Right ventricle myocardium superior (tissue), 1 donor: ENCODE measurements at places on chromosomes 2 and 18. TPM values are rescaled to one million over a fixed set of nuclear protein-coding genes. Genes with fewer than 3 reads are reported as not detected.

DNA sequence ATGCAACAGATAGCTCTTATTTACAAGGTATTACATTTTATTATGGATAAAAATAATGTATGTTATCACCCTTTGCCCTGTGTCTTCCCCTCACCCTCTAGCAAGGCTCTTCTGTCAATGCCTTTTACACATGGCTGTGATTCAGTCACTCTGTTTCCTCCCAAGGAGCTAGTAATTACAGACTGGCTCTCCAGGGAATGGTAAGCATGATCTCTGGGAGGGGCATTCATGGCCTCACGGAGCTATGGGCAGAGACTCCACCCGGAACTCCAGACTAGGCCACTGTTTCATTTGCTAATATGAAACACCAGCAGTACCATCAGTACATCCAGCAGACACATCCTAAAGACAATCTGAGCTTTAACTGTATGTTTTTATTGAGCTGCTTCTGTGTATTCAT is 410.9 kb upstream of the CYRIA start:
- no peak for DNase-seq

The RFX8 gene
- total RNA-seq: not detected

DNA sequence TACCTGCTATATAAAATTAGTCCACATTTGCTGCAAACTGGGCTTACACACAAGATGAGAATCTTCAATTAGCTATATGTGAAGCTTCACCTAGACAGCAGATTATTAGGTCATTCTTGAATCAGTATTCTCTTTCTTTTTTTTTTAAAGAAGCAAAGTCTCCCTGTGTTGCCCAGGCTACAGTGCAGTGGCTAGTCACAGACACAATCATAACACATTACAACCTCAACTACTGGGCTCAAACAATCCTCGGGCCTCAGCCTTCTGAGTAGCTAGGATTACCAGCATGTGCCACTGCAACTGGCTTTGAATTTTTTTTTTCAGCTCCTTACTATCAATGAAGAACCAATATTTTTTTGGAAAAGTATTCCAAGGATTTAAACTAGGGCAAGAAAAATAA is 30.5 kb downstream of the OLA1 start:
- DNase-seq: no peak

The BOLL gene
- total RNA-seq: not detected

DNA sequence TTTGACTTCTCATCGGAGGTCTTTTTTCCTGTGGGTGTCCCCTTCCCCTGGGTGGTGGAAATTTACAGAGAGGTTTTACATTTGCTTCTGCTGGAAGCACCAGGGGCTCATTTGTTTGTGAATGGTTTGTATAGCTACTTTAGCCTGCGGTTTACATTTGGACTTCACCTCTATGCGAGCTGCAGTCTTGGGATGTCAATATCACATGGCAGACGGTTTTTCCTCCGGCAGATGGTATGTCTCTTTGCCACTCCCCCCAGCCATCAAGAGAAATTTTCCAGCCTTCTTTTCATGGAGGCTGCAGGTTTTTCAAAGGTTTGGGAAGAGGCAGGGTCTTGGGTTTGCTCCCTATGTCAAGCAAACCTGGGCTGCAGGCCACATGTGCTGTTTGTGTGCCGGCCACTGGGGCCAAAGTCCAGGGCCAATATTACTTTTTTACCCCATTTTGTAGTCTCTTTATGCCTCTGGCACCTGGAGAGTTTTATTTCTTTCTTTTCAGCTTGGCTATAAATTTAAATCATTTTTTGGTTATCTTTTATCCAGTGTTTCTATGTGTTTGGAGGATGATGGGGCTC is 23.9 kb upstream of the BOD1L2 start:
- DNase-seq: no peak

The ERMN gene
- total RNA-seq: not detected

GRCh38 chr2:206031162-206031784 is 54.7 kb downstream of the INO80D start:
- DNase-seq: no peak

GRCh38 chr2:106020032-106020431 is 174.1 kb downstream of the UXS1 start:
- peak; percentile 43 for DNase-seq

The NETO1 gene
- not detected for total RNA-seq

The CCDC85A gene
- total RNA-seq: 4.3 TPM

DNA sequence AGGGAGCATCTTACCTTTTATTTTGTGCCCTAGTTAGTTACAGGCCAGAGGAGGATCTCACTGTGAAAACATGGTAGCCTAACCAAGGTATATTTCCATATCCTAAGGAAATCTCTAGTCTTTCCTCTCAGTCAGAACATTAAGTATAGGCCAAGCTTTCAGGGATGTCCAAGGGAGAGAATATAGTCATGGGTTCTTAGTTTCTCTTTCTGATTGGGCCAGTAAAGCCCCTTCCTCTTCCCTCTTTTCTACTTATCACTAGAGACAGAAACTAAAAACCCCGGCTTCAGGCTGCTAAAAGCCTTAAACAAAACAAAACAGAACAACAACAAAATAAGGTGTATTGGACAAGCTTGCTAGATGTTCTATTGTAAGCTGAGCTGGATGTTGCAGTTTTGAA is 44.3 kb upstream of the TNFRSF11A start:
- no peak for DNase-seq

The CXCR2 gene
- total RNA-seq: 0.89 TPM

DNA sequence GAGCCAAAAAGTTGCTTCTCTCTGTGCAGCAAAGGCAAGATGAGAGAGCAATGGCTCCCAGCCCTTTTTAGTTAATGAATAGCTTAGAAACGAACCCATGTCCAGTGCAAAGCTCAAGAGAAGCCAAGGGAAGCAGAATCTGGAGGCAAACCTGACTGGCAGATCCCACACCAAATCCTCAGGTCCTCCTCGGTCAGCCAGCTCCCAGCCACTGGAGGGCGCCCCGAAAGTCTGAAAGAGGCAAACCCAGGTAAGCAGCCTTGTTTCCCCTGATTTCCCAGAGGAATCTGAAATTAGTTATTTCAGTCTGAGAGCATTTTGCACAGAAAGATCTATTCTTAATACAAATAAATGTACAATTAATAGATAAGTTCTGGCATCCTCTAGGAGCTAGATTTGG is 71.3 kb upstream of the PID1 start:
- DNase-seq: peak; percentile 59

- no peak for DNase-seq
These were observed 27.6 kb upstream of the MYO1B start for GRCh38 chr2:191217580-191217979.

The KIAA2012 gene
- total RNA-seq: not detected

GRCh38 chr2:24409700-24410556 is 49.6 kb upstream of the ITSN2 start:
- no peak for DNase-seq

- DNase-seq: no peak
These were observed 39.6 kb upstream of the CLASP1 start for GRCh38 chr2:121688820-121689219.
